Stimulated activated CD4-positive, alpha-beta T cell treated with anti-CD3 and anti-CD28 coated beads, Interleukin-2, amount 100 ng/mL, for 48 hours (primary cell): ENCODE measurements at places on chromosomes 11 and 22.

- DNase-seq: no peak
Measured at GRCh38 chr11:19242179-19242932, 1.6 kb upstream of the E2F8 start.

DNA sequence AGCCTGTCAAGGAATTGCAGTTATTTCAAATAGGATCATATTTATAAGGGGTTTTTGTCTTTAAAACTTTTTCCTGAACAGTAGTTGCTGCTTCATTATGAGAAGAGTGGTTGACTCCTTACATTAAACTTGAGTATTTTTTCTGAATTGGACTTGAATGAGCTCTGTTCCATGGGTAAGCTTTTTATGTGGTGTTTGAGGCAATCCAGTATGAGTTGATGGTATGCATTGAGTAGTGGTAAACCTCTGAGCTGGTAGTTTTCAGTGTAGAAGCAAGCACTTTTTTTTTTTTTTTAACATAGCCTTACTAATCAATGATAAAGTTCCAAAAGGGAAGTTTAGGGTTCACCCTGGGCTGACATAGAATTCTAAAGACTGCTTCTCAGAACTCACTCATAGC lies 3.4 kb downstream of the KMT2A start:
- no peak for DNase-seq

- no peak for DNase-seq
Measured at GRCh38 chr11:4381901-4382300, 11.6 kb downstream of the TRIM21 start.

- no peak for DNase-seq
Measured at GRCh38 chr11:134036492-134037045, 32.3 kb upstream of the JAM3 start.

DNA sequence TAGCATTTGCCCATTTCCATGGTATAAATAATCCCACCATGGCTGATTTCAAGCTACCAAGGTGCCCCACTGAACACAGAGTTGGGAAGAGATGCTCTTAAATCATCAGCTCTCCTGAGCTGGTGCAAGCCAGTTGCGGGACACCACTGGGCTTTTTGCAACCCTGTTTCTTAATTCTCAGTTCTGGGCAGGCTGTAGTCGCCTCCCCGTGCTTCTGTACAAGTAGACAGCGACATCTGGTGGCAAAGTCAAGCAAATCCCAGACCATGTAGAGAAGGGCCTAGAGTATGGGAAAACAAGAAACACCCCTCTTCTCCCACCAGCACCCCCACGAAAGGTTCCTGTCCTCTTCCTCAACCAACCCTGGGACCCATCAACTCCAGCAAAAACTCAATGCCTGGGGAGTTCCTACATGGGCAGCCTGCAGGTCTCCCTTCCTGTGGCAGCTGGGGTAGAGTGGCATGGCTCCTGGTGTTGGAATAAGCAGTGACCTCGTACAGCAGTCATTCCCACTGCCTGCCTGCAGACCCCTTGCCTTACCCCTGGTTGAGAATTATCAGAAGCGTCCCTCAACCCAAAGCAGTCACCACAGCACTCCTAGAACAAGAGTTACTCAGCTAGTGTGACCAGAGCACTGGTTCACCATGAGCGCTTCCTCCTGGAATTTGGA lies 68.4 kb downstream of the IGLL5 start:
- DNase-seq: peak; percentile 59

DNA sequence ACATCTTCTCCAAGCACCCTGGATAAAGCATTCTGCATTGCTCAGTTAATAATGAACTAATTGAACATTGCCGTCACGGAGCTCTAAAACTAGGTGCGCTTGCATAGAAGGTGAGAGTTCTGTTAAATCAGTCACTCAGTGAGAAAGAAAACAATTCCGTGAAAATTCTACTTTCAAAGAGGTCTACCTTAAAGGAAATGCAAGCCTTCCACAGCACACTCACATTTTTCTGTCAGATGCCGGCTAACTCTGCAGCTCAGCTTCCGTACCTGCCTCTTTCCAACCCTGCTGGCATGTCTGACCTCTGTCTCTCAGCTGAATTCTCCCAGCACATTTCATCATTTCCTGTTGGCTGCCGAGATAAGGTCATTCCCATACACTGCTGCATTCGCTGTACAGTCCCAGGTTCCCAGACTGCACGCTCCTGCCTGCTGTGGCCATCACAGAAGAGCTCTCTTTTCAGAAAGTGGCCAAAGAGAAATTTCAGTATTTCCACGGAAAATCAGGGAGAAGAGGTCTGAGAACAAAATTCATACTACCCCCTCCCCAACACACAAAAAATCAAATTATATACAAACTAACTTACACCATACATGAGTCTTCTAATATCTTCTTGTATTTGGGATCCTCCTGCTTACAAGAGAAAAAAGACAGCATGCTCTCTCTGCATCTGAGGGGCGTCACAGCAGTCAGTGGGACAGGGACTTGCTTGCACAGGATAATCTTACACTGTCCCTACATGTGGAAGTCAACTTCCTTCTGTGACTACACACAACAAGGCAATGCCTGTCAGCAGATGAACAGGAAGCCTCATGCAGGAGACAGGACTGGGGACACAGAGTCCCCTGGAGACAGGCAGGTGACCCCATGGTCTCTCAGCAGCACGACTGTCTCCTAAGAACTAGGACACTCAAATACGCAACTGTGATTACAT lies 55.1 kb downstream of the PACSIN2 start:
- DNase-seq: no peak

DNA sequence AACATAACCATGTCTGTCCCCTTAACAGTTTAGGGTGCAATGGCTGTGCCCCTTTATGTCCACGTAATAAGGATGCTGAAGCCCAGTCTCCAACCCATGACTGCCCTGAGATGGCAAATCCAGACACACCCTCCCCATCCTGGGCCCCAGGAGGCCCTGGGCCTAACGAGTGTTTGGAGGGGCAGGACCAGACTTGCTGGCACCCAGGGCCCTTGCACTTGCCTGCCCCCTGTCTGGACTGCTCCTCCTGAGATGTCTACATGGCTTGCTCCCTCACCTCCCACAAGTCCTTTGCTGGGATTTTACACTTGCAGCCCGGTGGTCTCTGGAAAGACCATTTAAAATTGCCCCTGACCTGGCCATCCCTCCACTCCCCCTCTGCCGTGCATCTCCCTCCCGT lies 132.2 kb upstream of the NECTIN1 start:
- DNase-seq: no peak

DNA sequence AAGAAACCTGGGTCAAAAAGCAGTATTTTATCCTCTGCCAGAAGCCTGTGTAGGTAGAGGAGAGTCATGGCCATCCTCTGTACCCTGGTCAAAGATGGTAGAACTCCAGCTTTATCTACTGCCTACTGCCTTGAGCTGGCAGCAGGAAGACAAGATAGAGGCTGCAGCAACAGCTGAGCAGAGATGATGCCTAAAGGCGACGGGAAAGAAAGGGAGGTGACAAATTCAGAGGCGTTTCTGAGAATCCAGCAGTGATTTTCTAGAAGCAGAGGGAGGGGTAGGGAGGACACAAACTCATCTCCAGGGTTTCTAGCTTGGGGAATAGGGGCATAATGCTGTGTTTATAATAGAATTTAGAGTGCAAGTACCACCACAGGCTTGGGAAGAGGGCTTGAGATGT lies 15.5 kb upstream of the C1QTNF4 start:
- DNase-seq: no peak

DNA sequence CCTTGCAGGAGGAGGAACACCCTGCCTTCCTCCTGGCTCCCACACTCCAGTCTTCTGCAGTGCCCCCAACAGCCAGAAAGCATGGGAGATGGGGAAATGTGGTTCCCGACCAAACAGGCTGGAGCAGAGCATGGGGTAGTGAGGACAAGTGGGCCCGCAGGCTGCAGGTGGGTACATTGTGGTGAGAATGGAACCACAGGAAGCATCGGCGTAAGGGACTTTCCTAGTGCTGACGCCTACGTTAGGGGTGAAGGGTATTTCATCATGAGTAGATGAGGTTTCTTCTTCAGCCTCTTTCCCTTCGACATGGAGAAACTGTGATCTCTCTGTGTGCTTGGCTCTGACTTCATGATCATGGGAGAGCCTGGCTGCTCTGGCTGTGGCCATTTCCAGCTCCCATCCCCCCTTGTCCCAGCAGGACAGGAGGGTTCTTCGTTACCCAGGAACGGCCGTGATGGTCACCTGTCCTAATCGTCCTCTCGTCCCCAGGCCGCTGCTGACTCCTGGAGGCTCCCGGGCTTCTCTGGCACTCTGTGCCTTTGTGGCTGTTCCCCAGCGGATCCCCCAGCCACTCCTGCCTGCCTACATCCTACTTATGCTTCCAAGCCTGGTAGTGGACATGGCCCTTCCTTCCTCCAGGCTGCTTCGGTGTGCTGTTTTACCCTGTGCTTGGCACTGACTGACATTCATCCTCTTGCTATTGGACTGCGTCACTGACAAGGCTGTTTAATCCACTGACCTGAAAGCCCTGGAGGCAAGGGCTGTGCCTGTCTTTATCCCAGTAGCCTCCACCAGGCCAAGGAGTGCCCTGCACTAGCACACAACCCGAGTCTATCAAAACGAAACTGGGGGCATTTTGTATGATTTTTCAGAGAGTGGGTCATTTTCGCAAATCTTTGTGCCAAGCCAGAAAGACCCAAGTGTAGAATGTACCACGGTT lies 65.2 kb upstream of the CECR2 start:
- peak; percentile 40 for DNase-seq

DNA sequence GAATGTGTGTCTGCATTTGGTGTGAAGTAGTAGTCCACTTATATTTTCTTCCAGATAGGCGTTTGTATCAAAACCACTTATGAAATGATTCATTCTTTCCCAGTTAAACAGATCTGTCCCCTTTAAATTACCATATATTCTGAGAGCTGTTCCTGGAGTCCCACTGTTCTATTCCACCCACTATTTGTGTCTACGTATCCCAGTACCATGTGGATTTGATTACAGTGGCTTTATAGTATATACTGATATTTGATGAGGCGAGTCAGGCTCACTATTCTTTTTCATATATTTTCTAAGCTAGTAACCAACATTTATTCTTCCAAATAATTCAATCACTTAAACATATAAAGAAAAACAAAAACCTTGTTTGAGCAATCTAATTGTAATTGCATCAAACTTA lies 81.9 kb upstream of the RASSF10 start:
- DNase-seq: no peak
